ENCODE measurements at places on chromosomes 13 and 19.

DNA sequence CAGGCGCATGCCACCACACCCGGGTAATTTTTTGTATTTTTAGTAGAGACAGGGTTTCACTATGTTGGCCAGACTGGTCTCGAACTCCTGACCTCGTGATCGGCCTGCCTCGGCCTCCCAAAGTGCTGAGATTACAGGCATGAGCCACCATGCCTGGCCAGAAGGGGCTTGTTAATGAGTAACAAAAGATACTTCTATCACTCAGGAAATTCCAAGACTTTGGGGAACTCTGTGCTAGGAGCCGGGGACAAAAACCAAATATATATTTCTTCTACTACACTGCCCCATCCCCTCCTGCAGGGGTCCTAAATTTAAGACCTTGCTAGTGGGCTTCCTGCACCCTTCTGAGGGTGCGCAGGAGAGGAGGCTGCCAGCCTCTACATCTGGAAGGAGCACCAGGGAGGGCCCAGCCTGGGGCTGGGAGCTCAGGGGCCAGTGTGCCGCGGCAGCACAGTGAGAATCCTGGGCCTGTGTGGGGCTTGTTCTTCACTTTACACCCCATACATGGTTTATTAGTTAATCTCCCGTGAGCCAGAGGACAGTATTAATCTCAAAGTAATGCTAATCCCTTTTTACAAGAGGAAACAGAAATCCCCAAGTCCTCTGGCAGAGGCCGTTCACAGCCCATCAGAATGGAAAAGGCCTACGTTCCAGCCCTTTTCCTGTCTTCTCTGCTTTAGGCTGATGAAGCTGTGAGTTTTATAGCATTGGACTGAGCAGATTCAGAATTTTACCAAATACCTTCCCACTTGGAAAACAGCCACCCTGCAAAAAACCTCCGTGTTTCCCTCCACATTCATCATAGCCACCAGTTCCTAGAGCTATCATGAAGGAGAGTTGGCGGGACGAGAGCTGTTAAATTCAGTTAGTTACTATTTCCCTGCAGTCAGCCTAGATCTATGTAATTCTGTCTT lies 44.4 kb upstream of the NPAS1 start:
- DNase-seq: no peak

DNA sequence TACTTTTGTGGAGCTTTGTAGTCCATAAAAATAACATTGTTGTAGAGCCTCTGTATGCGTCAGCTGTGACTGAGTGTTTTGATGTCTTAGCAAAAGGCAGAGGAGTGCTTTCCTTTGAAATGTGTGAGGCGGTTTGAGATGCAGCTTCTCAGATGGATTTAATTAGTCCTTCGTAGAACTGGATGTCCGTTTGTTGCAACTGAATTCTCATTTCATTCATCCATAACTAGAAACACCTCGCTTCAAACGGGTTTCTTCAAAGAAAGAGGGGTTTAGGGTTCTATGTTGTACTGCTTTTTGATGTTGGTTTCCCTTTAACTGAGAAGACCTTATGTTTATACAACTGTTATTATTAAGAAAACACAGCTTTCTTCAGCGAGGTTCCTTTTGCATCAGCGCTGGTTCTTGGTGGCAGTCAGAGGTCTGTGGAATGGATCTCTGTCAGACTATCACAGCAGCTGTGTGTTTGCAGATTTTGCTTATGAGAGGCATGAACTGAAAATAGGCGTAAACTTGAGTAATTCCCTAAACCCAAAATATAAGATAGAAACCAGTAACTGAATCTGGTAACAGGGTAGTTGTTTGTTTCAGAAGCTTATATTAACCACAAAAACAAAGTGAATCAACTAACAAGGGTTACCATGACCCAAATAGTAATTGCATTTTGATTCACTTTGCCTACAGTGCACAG lies 194.4 kb downstream of the GGACT start:
- peak; percentile 8 for DNase-seq

- no peak for DNase-seq
Measured at GRCh38 chr19:57302020-57302465, 18.2 kb upstream of the ZNF543 start.

- DNase-seq: no peak
Measured at GRCh38 chr13:57286511-57287098, 119.6 kb downstream of the PRR20E start.

DNA sequence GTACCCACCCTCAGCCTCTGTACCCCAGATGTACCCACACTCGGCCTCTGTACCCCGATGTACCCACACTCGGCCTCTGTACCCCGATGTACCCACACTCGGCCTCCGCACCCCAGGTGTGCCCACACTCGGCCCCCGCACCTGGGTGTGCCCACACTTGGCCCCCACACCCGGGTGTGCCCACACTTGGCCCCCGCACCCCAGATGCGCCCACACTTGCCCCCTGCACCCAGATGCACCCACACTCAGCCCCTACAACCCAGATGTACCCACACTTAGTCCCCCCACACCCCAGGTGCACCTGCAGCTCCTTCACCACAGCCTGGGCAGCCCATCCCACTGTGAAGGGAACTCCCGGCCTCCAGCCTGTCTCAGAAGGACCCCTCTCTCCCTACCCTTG lies 69.7 kb downstream of the PEX11G start:
- DNase-seq: no peak

- no peak for DNase-seq
Measured at GRCh38 chr13:84443463-84443862, 561.2 kb upstream of the SLITRK1 start.

GRCh38 chr19:10352764-10353671 lies 13.6 kb upstream of the ICAM3 start:
- DNase-seq: no peak

DNA sequence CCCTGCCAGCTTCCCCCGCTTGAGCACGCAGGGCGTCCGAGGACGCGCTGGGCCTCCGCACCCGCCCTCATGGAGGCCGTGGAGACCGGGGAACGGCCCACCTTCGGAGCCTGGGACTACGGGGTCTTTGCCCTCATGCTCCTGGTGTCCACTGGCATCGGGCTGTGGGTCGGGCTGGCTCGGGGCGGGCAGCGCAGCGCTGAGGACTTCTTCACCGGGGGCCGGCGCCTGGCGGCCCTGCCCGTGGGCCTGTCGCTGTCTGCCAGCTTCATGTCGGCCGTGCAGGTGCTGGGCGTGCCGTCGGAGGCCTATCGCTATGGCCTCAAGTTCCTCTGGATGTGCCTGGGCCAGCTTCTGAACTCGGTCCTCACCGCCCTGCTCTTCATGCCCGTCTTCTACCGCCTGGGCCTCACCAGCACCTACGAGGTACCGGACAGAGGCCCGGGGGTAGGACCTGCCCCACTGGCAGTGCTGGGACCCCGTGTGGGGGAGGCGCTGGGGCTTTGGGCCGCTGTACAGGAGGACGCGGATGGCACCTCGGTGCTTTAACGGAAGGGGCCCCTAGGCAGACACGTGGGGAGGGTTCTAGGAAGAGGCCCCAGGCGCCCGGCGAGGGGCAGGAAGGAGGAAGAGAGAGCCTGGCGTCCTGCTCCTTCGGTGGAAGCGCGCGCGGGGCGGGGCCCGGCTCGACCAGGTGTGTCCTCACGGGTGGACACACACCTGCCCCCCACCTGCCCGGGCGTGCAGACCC lies 681 bp downstream of the SLC5A5 start:
- DNase-seq: peak; percentile 55

All from CD4-positive, alpha-beta T cell treated with Interleukin-15 for 4 hours (primary cell).